ENCODE measurements at places on chromosomes 13 and 19.

DNA sequence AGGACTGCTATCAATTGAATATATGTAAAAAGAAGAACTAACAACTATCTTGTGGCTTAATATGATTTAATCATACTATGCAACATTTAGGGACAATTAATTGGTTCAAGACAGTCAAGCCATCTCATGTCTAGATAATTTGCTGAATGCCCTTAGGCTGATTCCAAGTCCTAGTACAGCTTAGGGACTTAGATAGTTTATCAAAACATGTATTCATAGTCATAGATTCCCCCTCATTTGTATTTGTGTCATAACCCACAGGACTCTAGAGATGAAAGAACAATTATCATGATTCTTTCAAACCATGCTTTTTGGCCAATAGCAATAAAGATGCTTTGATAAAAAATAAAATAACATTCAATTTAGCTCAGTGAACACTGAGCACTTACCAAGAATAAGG, 607.6 kb downstream of the SLITRK1 start:
- no peak for DNase-seq

DNA sequence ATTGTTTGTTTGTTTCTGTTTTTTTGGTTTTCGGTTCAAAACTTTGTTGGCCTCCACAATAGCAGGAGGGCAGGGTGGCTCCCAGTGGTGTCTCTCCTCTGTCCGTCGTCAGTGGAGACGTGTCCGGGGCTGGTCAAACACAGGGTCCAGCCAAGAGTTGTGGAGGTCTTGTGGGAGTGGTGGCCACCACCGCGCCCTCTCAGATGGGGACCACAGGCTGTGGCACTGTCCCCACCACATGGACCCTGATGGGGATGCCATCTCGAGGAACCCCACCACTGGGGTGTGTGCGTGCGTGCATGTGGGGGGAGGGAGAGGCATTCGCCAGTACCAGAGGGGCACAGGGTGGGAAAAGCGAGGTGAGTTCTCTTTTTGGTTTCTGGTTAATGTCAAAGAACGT, 13.8 kb downstream of the ZNF574 start:
- no peak for DNase-seq

DNA sequence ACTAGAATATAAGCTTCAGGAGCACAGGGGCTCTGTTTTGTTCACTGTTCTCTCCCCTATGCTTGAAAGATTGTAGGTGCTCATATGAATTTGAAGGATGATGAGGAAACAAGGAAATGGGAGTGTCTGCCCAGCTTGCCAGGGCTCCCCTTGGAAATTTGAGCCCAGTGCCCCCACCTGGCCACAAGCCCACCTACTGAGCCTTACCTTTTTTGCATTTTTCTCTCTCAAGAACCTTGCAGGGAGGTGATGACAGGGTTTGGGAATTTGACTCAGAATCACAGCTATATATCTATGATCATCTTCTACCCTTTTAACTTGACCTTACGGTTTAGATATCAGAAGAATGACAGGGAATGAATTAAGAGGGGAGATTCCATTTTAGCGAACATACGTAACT, 33.8 kb downstream of the SERP2 start:
- no peak for DNase-seq

GRCh38 chr13:20024702-20025101, 66.2 kb downstream of the ZMYM2 start:
- no peak for DNase-seq

- DNase-seq: no peak
These were observed 1.5 kb downstream of the PPP2R1A start for GRCh38 chr19:52191389-52191788.

DNA sequence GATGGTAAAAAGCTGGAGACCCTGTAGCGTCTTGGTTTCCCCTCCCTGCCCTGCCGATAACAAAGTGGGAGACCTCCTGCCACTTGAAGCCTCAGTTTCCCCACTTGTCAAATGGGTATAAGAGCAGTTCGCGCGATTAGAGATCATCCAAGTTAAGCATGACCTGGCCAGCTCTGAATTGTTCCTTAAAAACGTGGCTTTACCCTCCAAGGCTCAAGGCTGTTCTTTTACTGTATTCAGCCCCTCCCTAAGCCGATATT, 421 bp downstream of the TNPO2 start:
- no peak for DNase-seq

DNA sequence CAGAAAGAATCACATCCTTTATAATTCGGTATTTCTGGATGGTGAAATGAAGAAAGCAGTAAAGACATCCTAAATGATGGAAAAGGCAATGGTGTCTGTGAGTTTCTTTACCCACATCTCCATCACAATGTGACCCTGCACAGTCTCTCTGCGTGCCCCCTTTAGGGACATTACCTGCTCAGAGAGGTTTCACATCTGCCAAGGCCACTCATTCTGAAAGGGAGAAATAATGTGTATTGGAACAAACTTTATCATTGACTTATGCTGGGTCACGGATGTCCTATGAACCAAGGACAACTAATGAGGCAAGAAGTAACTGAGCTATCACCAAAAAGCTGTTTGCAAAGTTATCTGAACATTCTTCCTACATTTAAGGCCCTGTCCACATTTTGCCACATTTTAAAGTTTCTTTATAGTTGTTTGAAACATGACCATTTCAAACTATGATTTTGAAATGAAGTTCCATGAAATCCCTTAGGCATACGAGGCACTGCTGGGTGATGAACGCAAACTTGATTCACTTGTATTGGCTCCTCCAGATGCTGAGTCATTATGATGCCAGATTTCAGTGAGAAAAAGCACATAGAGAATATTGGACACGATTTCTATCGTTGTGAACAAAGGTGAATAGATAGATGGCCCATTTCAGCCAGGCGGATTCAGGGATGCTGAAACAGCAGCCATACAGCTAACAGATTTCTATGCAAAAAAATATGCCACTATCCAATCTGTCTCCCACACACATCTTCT, 63.5 kb upstream of the HMGB1 start:
- DNase-seq: no peak

- no peak for DNase-seq
These were observed 108.7 kb downstream of the DPF1 start for GRCh38 chr19:38115271-38115802.

GRCh38 chr19:30077851-30078355, 135.9 kb downstream of the URI1 start:
- DNase-seq: no peak
